ENCODE measurements at places on chromosomes 5 and 9.
A peak's percentile ranks its signal among the peaks of the same experiment; 100 is the strongest.

GRCh38 chr5:9498541-9499497 lies 47.1 kb downstream of the SEMA5A start:
- DNase-seq = no peak

DNA sequence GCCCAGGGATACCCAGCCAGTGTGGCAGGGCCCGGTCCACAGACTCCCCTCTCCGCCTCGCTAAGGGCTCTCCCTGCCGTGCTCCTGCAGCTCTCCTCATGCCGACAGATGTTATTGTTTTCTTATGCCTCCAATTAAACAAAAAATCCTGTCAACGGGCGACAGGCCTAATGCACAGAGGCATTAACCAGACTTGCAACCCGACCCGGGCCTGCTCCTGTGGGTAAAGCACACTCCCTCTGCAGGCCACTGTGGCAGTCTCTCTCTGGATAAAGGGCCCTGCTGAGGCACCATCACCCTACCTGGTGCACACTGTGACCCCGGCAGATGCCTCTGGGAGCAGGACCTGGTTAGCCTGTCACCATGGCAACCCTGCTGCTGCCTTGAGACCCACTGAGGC lies 27.5 kb upstream of the HAND1 start:
- no peak for DNase-seq

GRCh38 chr5:149645725-149646124 lies 64.4 kb downstream of the ARHGEF37 start:
- no peak for DNase-seq

DNA sequence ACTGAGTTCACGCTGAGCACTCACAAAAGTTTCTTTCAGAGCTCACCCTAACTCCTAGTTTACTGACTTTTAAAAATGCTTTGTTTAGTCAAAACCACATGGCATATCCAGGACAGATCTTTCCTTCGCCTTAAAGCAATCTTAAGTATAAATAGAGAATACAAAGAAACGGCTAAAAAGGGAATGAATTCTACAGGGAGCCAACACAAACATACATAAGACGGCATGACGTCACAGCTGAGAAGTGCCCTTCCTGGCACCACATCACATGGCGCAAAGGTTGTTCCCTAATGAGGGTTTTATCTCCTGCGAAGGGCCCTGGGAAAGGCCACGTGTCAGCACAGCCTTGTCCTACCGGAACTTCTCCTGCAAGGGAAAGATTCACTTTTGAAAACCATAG lies 141.3 kb downstream of the IRX1 start:
- peak; percentile 6 for DNase-seq

DNA sequence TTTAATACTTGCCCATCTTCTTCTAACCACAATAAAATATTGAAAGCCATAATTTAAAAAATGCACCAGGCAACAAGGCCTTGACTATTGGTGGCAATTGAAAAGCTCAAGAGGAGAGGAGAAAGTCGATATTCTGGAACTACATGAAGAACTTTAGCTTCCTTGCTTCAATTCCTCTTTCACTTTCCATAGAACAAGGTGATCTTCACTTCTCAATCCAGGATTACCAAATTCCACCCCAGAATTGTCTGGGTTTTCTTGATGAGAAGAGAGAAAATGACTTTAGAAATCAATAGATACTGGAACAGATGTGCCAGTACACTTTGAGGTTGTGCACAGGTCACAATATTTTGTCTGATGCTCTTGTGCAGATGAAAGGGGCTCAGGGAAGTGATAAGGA lies 52.2 kb downstream of the PTCD2 start:
- DNase-seq = no peak

- no peak for DNase-seq
These were observed 91.6 kb downstream of the NPR3 start for GRCh38 chr5:32802764-32803163.

- DNase-seq = no peak
These were observed 20.0 kb upstream of the COL5A1 start for GRCh38 chr9:134621558-134622110.

- DNase-seq = no peak
These were observed 293.7 kb downstream of the TLE1 start for GRCh38 chr9:81395676-81396054.

- no peak for DNase-seq
These were observed 20.7 kb upstream of the LIFR start for GRCh38 chr5:38576961-38577684.

GRCh38 chr5:123450640-123451039 lies 27.4 kb upstream of the CEP120 start:
- no peak for DNase-seq

- no peak for DNase-seq
These were observed 296.9 kb downstream of the TLE4 start for GRCh38 chr9:79868567-79869189.

- no peak for DNase-seq
These were observed 453.3 kb upstream of the KLF4 start for GRCh38 chr9:107942856-107943255.

DNA sequence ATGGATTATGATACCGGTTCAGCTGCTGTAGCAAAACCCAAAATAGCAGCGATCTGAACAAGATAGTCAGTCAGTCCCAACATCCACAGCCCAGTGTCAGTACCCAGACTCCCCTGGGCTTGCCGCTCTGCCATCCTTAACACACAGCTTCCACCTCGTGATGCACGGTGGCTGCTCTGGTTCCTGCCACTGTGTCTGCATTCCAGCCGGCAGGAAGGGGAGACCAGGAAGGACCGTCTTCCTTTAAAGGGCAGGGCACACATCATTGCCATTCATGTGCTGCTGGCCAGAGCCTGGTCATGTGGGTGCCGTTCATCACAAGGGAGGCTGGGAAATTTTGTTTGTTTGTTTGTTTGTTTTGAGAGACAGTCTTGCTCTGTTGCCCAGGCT lies 131.0 kb upstream of the IER5L start:
- DNase-seq = no peak

- DNase-seq = no peak
These were observed 32.6 kb downstream of the ROR2 start for GRCh38 chr9:91917436-91917835.

DNA sequence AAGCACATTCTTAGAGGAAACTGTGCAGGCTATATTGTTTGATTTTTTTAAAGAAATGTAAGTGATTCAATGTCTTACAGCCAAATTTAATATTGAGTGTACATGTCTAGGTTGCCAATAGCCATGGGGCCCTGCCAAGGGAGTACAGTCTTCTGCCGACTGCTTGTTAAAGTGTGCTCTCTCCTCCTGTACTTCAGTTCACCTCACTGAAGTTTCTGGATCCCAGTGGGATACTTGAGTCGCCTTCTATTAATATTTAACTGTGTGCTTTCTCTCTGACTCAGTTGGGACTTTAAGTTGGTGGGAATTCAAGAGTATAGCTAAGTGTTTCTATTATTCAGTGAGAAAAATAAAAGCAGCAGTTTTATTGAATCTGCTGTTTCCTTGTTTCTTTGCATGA lies 44.5 kb upstream of the C5orf47 start:
- no peak for DNase-seq

DNA sequence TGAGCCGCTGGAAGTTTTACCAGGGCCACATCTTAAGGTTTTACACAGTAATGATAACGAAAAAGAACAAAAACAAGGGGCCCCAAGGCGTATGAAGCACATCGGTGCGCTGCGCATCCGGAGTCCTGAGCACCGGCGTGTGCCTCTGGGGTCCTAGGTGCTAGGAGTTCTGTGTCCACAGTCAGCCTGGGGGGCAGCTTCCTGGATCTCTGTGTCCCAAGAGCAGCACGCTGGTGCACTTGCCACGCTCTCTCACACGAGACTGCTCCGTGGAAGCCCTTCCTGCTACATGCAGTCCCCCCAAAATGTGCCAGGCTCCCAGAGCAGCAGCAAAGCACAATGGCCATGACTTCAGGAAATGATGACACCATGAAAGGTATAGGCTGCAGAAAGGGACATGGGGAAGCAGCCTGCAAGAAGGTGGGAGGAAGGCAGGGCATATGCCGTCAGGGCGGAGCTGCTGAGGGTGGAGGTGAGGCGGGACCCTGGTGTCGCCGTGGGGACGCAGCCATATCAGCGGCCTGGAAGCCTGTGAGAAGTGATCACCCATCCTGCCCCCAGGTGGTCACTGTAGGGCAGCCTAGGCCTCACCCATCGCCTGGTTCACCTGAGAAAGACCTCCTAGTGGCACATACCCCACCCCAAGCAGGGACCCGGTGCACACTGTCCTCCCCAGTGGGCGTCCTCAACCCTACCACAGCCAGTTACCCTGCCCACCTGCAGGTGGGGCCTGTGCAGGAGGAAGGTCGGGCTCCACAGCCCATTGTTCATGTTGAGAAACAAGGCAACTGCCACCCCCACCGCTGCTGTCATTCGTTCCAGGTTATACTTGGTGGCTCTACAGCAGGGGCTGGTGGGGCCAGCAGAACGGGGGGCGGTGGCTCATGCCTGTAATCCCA lies 23.6 kb upstream of the SLC6A3 start:
- no peak for DNase-seq

DNA sequence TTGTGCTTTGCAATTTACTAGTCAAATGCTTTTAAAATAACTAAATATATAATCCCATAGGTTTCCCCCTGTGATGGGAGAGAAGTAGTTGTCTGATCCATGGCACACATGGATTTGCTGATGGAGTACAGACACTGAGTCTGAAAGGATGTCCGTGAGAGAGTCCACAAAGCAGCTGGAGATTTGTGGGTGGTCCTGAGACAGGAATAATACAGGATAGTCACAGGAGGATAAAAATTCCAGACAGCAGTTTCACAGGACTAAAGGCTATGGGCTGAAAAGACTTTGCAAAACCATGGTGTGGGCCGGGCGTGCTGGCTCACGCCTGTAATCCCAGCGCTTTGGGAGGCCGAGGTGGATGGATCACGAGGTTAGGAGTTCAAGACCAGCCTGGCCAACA lies 58.7 kb upstream of the ZFR start:
- no peak for DNase-seq

DNA sequence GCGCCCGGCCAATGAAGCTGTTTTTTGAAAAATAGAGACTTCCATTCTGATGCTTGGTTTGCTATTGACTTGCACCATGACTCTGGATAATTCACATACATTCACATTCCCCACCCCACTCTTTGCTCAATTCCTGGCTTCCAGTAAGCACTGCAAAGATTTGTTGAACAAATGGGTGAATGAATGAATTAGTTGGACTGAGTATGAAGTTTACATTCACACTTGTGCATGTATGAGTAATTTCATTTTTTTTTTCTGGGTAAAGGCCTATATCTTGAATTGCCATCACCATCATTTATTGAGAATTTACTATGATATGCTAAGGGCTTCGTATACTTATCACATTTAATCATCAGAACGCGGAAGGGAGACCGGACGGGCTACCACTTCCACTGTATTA lies 13.8 kb upstream of the CCDC69 start:
- no peak for DNase-seq

- no peak for DNase-seq
These were observed 18.3 kb downstream of the PTPN3 start for GRCh38 chr9:109479822-109480221.

DNA sequence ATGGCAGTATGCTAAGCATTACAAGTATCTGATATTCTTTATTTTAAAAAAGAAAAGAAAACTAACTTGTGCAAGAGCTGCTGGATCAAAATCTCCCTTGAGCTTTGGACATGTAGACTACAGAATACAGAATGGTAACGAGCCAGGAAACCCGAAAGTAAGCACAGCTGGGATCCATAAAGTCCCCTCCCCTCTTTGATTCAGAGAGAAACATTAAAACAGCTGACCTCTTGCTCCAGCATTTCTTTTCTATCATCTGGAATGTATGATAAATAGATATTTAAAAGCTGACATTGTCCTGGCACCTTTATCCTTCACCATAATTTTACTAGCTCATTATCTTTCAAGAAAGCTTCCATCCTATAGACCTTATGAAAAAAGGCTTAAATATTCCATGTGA lies 28.2 kb upstream of the LPAR1 start:
- peak; percentile 63 for DNase-seq

GRCh38 chr5:141343242-141343952 lies at the start of gene PCDHGA3:
TSS of gene PCDHGA3 (plus strand) at chr5:141343829. CDS start at chr5:141344034, 205 bp downstream.
- peak; percentile 73 for DNase-seq

DNA sequence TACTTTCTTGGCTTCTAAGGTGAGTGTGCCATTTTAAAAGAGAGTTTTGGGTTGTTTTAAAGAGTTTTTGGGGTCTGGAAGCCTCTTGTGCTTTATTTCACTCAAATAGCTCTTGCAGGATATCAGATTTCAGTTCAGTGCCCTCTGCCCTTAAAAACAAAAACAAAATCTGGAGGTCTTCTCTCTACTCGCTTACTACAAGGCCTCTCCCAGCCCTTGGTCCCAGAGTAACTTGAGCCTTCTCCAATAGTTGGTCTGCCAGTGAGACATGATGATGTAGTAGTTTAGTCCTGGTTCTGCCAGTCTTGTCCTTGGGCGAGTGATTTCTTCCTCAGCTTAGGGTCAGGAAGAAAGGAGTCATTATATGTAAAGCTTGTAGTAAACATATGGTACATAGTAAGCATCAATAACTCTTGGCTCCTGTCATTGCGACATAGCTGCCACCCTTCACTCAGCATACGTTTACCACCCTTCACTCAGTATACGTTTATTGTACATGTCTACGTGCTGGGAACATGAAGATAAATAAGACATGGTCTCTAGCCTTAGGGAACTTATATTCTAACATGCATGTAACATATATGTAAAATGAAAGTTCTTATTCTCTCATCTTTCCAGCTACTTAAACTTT lies 147.6 kb downstream of the MAN2A1 start:
- no peak for DNase-seq

DNA sequence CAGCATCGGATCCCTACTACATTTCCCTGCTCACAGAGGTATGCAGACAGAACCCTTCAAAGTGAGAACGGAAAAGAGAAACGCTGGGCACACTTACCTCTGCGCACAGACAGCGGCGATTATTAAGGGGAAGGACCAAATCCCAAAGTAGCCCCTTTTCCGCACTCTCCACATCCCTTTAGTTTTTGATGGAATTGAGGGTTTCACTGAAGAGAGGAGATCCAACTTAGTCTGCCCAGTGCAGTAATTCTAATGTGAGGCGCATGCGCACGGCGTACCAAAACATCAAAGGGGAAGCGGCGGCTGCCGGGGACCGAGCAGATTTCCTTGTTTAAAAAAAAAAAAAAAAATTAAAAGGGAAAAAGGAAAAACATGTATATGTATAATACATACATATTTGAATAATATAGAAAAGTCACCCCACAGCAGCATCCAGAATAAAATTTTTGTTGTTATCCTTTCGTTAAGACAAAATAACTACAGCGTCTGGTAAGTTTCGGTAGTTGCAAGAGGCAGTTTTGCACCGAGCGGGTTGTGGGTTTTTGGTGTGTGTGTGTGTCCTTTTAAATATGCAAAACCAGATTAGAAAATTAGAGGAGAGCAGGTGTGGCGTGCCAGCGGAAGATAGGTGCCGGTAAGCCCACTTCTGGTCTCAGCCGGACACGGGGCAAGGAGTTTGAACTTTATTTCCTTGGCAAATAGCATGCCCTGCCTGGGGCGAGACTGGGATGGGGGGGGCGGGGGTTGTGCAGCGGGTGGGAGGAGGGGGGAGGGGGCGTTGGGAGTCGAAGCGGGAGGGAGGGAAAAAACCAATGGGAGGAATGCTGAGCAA lies at the start of gene GABRB2:
Gene GABRB2, minus strand, starts transcription at position 256 of the 832 bp plus-strand sequence. Its CDS starts 82 bp downstream, at position 174.
- peak; percentile 38 for DNase-seq

All from fibroblast of lung (primary cell).